ENCODE measurements at places on chromosomes 5 and 9.

DNA sequence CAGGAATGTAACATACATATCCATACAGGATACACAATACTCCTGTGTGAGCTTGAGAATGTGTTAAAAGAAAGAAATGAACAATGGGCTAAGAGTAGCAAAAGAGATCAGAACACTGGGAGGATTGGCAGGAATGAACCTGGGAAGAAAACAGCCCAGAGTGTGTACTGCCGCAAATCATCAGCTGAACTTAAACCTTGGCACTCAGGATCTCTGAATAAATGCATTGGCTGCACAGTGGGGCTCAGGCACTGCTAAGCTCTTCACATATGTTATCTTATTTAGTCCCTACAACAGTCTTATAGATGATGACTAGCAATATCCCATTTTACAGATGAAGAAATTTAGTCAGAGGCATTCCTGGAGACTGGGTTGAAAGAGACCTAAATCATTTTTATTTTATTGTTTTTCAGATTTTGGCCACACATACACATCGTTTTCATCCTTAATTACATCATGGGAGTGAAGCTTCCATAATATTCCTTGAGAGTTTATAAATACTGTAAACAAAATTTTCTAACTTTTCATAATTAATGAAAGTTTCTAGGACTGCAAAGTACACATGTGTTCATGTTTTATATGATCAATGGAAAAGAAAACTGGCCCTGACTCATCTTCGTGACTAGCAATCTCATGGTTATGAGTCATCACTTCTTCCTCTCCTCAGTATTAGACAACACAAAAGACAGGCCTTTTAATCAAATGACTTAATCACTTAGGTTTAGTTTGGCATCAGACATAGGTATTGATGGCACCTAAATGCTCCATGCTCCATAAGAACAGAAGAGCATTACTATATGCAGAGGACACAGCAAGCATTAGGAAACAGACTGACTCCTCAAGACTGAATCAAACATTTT is 59.2 kb downstream of the CDH18 start:
- no peak for DNase-seq

DNA sequence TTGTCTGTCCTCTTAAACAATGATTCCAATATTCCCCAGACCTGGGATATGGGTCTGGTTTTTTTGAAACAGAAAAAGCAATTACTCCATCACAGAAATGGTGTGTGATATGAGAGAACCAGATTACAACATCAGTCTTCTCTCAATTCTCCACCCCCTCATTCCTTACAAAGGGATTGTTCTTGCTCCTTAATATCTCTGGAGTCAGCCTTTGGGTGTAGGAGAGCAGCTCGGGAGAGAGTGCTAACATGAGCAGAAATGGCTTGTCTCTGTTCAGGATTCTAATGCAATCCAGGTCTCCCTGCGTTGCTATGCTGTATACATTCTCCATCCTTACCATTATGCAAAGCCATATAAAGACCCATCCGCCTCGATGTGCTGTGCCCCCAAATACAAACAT is 32.7 kb downstream of the ZFAND5 start:
- DNase-seq: no peak

- no peak for DNase-seq
Observed at GRCh38 chr5:113005454-113005853, 28.9 kb downstream of the DCP2 start.

DNA sequence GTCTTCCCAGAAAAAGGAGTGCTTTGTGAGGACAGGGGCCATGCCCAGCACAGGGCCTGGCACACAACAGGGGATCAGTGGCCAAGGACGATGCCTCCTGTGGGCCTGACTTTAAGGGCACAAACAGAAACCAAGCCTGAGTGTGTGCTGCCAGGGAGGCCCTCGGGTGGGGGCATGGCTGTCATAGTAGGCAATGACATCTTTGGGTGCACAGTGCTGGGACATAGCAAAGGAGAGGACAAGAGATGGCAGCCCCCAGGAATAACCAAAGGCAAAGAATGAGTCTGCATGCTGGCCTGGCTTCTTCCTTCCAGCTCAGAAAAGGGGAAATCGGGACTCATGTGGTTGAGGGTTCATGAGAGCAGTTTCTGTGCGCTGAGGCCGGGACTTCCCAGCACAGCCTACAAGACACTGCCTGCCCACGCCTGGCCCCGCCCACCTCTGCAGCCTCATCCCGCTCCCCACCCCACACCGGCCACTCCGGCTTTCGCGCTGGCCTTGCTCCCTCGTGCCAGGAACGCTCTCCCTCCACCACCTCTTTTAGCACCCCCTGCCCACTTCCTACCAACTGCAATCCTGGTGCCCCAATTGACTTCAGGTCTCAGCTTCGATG is 13.8 kb upstream of the LHX2 start:
- DNase-seq: no peak

- no peak for DNase-seq
Observed at GRCh38 chr5:133399247-133399891, 213.0 kb downstream of the FSTL4 start.

DNA sequence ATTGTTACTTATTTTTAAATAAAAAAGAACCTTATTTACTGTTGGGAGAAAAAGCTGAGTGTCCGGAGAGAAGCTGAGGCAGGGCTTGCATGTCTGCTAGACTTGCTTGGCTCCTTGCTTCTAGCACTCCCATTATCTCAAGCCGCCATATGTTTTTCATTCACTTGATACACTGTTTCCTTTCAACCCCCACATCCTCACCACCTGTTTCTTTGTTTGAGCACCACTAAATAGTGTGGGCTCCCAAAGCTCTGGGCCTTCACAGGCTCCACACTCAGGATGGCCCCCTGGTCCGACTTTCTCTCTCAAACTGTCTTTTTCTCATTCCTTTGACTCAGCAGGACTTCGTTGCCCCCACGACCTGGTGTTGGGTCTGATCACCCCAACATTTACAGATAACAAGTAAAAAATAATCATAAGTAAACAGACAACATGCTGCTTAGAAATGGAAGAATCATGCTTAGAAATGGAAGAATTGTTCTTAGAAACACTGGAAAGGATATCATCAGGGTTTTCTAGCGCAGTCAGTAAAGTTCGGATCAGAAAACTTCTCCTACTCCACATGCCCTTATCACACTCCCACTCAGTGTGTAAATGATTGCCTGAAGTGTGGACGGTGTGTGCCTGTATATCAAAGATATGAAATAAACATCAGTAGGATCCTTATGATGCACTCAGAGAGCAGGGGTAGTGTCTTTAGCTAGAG is 58.5 kb downstream of the APTX start:
- DNase-seq: no peak

- DNase-seq: no peak
Observed at GRCh38 chr5:1285883-1286291, 9.0 kb downstream of the TERT start.

- no peak for DNase-seq
Observed at GRCh38 chr5:137055271-137055872, 443.8 kb downstream of the SPOCK1 start.

DNA sequence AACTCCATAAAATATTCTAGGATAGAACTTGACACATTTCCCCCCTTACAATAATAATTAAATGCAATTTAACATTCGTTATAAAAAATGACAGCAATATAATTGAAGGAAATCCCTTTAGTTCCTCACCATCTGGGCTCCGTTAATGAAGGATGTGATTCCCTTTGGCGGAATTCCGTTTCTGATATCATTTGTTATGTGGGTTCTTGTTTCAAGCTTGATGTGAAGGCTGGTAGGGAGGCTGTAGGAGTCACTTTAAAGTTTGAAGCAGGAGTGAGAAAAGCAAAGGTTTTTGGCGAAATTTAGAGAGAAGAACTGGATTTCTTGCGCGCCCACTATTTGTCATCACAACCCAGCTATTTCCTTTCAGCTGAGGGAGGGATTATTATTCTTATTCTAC is 4.0 kb downstream of the RGS7BP start:
- no peak for DNase-seq

- DNase-seq: no peak
Observed at GRCh38 chr9:78986446-78986845, 585.3 kb upstream of the TLE4 start.

DNA sequence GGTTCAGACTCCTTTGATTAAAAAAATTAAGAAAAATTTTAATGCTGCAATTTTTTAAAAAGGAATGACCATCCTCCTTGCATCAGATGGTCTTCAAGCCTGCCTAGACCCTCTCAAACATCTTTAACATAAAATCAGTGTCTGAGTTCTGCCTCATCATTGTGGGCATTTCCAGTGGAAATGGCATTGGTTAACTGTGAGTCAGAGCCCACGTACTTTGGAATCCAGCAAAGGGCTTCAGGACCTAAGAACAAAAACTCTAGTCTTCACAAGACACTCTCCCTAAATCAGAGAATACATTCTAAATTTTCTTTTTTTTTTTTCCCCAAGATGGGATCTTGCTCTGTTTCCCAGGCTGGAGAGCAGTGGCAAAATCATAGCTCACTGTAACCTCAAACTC is 9.4 kb upstream of the C5orf15 start:
- no peak for DNase-seq

DNA sequence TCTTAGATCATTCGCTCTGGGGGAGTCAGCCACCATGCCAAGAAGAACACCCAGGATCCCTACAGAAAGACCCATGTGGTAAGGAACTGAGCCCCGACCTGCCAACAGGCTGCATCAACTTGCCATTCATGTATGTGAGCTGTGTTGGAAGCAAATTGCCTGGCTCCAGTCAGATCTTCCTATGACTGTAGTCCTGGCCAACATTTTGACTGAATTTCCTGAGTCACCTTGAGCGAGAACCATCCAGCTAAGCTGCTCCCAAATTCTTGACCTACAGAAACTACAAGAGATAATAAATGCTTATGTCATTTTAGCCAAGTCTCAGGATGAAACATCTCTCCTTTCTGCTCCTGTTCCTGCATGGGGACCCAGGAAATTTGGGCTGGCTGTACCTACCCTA is 40.0 kb upstream of the SLC44A1 start:
- no peak for DNase-seq

DNA sequence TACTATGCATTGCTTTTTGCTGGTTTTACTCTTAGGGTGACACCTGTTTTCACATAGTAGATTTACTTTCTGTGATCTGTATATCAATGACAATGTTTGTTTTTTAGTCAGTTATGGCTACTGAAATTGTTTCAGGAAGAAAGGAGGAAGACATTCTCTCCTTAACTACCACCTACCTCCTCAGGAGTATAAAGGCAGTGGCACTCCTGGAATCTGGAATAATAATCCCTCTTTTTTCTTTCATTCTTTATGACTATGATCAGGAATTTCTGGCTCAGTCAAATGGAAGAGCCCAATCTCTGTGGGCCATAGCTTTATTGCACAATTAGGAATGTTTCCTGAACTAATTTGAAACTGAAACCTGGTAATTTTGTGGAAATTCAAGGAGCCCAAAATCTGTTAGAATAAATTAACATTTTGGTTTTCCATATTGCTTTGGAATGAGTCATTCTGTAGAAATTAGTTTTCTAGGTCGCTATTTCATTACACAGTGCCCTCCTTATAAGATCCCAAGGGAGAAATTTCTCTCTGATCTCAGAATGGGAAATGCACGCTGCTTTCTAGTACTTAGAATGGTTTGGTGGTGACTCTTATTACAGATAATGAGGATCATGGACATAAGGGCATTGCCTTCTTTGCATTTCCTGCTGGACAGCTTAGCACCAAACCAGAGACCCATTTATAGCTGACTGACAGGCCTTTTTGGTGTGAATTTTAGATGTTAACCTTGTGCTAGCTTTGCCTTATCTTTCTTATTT is 95.3 kb upstream of the VLDLR start:
- DNase-seq: no peak
